AG08396 (cell line): ENCODE measurements at places on chromosomes 6 and 20.

GRCh38 chr6:160221423-160221822, 37.2 kb downstream of the SLC22A2 start:
- no peak for DNase-seq

DNA sequence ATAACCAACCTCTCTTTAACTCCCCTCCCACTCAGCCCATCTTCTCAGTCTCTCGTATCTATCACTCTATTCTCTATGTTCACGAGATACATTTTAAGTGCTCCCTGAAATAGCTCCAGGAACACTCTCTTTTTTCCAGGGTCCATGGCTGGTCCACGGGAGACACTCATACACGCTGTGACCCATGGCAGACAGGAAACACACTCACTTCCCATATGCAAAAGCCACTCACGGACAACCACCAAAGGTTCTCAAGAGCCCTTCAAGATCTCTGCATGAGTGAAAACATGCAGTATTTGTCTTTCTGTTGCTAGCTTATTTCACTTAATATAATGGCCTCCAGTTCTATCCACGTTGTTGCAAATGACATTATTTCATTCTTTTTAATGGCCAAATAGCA, 71.4 kb upstream of the PCSK2 start:
- DNase-seq = no peak

GRCh38 chr20:23225407-23226060, 125.1 kb upstream of the NXT1 start:
- DNase-seq = peak; percentile 71

- peak; percentile 30 for DNase-seq
Observed at GRCh38 chr6:151276112-151276740, 36.5 kb downstream of the AKAP12 start.

GRCh38 chr20:15831201-15831600, 742.0 kb downstream of the KIF16B start:
- no peak for DNase-seq

DNA sequence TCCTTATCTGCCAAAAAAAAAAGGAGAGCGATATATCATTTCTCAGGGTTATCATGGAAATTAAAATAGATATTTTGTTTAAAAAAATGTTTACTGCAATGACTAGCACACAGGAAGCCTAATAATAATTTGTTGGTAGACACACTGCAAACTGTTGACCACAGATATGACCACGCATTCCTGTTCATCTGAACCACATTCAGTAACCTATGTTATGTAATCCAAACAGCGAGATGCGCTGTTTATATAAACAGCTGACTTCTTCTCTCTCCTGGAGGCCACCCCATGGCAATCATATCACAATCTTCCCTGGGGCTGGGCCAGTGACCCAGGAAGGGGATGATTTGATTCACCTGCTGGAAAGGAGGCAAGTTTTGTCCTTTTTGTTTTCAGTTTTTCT, 129.3 kb upstream of the UST start:
- peak; percentile 14 for DNase-seq

- peak; percentile 55 for DNase-seq
Observed at GRCh38 chr6:75602246-75603105, 796 bp downstream of the SENP6 start.

GRCh38 chr6:48701572-48701971, 590.6 kb upstream of the PTCHD4 start:
- DNase-seq = no peak

GRCh38 chr20:56423211-56423610, 11.2 kb downstream of the CASS4 start:
- DNase-seq = no peak

DNA sequence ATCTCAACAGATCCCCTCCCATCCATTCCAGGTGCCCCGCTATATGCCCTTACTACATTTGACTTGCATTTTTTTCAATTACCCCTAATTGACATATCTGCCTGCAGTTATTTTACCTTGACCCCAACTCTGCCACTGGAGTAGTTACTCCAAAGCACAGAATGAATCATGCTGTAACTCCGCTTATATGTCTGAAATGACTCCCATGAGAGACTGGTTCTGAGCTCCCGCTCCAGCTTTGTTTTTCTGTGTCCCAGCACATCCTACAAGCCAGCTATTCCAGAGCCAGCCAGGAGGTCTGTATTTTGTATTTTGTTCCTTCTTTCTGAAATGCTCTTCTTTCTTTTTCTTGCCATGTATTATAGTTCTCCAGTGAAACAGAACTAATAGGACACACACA, 10.9 kb upstream of the NOX3 start:
- DNase-seq = no peak

GRCh38 chr20:53654932-53655624, 61.4 kb upstream of the ZNF217 start:
- no peak for DNase-seq

GRCh38 chr6:138719744-138720143, 53.8 kb upstream of the CCDC28A start:
- no peak for DNase-seq

DNA sequence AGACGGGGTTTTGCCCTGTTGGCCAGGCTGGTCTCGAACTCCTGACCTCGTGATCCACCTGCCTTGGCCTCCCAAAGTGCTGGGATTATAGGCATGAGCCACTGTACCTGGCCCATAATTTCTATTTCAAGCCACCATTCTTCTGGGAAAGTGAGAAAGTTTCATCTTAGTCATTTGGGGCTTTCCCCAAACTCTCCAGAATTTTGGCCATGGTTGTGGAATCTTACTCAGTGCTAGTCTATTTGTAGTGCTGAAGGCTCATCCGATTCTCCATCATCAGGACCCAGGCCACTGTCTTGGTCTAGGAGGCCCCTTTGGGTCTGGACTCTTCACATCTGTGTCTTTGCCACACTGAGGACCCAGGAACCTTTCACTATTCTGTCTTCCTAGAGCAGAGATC, 164.9 kb downstream of the EYA2 start:
- no peak for DNase-seq
